Stimulated activated naive CD8-positive, alpha-beta T cell treated with anti-CD3 and anti-CD28 coated beads, Interleukin-15, amount 100 ng/mL, for 72 hours (primary cell): ENCODE measurements at places on chromosomes 4 and X.

DNA sequence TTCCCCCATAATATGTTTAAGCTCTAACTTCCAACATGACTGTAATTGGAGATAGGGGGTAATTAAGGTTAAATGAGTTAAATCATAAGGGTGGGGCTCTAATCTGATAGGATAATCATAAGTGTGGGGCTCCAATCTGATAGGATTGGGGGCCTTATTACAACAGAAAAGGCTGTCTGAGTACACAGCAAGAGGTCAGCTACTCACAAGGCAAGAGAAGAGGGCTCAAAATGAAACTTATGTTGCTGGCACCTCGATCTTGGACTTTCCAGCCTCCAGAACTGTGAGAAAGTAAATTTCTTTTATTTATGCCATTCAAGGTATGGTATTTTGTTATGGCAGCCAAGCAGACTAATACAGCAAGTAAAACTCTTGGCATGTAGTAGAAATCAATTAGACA lies 16.4 kb downstream of the SH2D1A start:
- DNase-seq: no peak

DNA sequence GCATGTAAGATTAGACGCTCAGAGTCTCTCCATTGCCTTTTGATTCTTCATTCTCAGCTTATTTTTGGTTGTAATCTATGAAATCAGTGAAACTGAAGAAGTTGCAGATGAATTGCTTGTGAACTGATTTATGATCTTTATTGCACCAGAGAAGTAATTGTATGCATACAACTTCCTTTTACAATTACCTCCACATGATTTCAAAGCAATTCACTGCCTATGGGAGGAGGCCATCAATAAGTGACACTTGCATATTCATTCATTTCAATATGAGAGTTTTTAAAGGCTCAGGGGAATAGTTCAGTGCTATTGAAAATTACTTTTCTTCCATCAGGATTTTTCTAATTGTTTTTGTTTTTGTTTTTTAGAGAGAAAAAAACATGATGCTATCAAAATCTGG lies 222.3 kb downstream of the NKX6-1 start:
- DNase-seq: no peak

DNA sequence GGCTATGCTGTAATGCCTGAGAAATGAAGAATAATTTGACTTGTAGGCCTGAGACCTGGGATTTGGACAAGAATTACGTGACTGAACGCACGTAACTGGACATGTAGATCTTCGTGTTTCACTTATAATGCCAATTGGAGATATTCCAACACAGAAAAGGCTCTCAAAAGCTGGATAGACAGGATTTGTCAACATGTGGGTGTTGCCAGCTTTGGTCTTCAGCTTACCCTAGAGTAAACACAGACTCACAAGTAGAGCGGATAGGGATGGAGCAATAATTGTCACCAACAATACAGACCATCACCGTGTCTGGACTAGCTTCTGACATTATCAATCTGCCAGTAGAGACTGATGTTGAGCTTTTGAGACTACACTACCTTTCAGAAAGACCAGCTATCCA lies 1511.0 kb upstream of the ADGRL3 start:
- DNase-seq: no peak

GRCh38 chrX:27797575-27797974 lies 10.2 kb upstream of the MAGEB10 start:
- no peak for DNase-seq

DNA sequence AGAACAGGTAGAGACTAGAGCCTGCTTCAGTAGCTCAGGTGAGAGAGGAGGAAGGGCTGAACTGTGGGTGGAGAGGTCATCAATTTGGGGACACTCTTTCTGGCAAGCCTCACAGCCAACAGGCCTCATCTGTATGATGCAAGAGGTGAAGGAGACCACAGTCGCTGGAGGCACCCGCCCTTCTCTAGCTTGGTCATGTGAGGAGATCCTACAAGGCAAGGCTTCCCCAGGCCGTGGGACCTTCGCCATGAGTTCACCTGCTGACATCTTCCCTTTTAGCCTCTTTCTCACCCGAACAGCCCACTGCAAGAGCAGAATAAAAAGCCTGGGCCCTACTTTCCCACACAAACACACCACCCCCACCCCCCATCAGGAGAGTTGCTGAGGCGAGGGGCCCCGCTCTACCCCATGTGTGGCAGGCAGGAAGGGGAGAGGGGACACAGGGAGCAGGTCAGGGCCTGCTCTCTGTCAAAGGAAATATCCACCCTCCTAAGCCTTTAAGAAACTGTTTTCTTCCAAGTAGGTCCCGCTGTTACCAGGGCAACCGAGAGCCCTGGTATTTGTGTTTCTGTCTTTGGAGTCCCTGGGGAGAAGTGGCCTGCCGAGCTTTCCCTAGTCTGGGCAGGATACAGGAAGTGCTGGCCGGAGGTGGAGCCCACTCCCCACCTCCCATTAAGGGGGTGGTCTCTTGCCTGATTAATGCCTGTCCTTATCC lies 8.1 kb downstream of the RTL5 start:
- no peak for DNase-seq

GRCh38 chr4:38179690-38180377 lies 219.6 kb downstream of the PTTG2 start:
- DNase-seq: peak; percentile 67

DNA sequence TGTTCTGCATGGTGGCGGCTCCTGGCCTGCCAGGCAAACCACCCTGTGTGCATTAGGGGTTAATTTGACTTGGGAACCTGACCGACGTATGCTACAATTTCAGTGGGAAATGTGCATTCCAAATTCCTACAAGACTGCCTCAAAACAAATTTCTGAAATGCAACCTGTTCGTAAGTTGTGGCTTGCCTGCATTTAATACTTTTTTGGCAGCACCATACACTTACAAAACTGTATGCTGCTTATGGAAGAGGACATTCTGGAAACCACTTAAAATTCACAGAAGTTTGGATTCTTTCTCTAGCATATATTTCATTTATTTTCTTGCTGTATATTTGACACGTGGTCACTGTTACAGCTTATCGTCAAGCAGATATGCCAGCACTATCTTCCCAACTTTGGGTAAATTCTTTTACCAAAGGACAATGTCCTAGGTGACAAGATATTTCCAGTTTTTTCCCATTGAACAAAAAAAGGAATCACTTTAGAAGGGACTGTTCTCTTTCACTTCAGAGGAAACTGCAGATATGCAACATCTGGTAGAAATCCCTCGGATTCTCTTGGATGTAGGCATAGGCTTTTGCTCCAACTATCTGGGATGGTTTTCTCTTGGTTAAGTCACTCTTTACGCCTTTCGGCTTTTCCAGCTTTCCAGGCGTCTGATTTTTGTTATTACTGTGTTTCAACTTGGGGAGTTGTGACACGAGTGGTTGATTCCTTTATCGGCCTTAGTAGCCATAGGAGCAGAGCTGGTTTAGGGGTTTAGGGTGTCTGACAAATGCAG lies 9.7 kb upstream of the TENM3 start:
- DNase-seq: no peak

DNA sequence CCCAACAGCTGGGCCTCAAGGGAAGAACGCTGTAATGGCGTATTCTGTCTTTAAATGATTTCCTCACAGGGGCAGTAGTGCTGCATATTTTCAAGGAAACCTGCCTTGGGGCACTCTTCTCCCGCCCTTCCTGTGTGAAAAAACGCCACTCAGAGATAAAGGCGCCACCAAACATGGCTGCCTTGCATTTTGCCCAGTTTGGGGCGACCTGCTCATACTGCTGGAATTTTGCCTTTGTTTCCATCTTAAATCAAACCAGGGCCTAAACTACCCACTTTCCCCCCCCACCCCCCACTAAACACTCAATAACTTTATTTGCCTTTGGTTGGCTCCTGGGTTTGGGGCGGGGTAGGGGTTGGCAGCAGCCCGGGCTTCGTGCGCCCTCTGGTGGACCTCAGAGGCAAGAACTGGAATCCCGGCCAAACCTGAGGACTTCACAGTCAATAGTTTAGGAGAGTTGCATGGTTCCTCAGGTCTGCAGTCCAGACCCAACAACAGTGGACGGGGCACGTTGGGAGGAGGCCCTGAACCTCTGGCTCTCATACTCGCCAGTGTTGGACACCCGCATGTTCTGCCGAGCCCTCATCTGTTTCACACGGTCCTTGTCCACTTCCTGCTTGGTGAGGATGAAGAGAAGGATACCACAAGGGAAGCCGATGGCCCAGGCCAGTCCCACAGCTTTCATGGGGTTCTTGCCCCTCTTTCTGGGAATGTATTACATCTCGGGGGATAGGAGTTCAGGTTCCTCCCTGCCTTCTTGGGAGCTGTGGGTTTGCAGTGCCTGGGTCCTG lies 220.1 kb upstream of the STK26 start:
- DNase-seq: no peak

DNA sequence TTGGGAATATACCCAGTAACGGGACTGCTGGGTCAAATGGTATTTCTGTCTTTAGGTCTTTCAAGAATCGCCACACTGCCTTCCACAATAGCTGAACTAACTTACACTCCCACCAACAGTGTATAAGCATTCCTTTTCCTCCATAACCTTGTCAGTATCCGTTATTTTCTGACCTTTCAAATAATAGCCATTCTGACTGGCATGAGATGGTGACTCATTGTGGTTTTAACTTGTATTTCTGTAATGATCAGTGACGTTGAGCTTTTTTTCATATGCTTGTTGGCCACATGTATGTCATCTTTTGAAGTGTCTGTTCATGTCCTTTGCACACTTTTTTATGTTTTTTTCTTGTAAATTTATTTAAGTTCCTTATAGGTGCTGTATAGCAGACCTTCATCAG lies 81.2 kb downstream of the ADAM29 start:
- DNase-seq: no peak

DNA sequence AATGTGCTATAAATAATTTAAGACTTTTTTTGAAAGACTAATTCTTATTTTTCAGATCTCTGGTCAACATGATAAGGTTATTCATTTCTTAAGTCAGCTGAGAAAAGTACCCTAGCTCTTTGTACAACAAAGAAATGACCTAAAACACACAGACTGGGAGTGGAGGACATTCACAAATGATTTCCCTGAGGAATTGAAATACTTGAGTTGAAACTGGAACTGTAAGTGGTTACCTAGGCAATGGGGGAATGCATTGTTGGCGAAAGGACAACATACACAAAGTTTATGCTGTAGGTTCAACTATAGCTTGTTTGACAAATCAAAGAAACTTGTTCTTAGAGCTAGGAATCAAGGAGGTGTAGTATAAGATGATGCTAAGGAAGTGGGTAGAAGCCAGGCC lies 915.5 kb downstream of the FAT4 start:
- no peak for DNase-seq

- DNase-seq: no peak
These were observed 156.5 kb downstream of the WDFY3 start for GRCh38 chr4:84809946-84810345.

DNA sequence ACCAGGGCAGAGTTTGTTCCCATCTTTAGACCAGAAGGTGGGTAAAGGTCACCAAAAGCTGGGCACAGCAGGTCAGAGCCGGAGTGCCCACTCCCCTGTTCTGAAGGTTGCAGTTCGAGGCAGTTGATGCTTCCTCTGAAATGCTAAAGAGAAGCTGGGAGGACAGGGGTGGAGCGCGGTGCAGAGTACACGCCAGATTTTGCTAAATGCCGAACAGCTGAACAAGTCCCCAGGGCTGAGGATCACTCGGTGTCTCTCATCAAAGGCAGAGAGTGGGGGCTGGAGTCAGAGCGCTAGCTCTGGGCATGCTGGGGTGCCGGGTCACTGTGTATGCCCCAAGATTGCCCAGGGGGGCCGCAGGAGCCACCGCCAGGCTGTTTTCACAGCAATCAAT lies 197.0 kb downstream of the BCOR start:
- DNase-seq: no peak
